DMS 273 treated with DMSO at 0.1 percent for 48 hours (cell line): ENCODE measurements at places on chromosomes 6 and 20.

DNA sequence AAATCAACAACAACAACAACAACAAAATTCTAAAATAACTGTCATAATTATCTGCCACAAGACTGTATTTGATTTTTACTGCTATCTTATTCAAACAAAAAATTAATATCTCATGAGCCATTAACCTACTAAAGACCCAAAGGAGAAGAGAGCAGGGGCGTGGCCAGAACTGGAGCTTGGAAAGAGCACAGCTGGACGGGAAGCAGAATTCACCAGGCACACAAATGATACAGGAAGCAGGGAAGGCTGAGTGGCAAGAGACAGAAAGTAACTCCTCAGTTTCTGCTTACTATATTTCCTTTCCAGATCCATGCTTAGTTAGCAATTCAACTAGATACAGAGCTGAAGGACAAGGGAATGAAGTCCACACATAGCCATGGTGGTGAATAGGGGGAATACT lies 54.4 kb downstream of the FKBP5 start:
- DNase-seq: no peak

- DNase-seq: no peak
Measured at GRCh38 chr20:38252292-38253288, 7.9 kb downstream of the KIAA1755 start.

GRCh38 chr6:137542713-137543112 lies 48.5 kb upstream of the OLIG3 start:
- no peak for DNase-seq

DNA sequence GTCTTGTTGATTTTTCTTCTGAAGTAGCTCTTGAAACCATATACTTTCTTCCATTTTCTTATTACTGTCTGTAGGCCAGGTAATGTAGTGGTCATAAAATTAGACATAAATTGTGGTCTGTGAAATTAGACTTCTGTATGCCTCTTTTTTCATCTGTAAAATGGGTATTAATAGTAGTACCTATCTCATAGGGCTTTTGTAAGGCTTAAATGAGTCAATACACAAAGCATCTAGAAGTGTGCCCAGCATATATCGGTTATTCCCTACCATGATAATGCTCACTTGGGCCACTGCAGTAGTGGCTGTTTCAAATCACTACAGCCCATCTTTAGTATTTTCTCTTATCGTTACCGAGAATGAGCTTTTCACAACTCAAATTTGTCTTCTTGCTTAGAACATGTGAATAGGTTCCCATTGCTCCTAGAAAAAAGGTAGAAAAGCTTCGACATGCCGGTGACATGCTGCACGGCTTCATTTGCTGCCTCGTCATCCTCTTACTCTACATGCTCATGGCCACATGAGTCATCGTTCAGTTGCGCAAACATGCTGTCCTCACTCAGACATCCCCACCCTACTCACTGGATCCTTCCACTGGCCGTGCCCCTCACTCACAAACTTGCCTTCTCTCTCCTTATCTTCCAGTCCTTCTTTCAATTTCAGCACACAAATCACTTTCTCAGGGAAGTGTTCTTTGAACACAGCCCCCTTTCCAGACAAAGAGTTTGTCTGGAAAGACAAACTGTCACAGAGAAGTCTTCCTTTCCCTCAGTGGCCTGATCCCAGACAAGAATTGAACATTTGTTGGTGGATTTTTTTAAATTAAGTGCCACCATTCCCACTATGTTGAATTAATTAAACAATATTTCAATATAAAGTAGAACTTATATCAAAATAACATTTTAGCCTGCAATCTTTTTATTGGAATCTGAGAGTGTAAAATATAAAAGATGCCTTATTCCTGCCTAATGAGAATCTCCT lies 32.2 kb upstream of the ERVFRD-1 start:
- no peak for DNase-seq

DNA sequence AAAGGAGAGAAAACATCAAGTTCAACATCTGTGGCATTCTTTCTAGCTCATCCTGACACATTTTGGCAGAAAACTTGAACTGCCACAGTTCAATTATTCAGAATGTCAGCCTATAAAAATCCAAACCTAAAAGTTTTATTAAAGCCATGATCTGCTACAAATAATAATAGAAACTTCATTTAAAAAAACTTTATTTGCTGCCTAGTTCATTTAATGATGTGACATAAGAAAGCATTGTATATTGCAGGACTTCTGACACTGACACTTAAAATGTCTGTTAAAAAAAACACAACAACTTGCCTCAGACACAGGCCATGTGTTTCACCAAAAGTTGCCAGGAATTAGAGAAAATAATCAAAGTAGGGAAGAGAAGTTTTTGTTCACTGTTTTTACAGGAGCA lies 88.3 kb upstream of the HTR1E start:
- DNase-seq: no peak
